ENCODE measurements at places on chromosomes 5 and 9.

- no peak for DNase-seq
Measured at GRCh38 chr9:94952565-94953373, 226.3 kb downstream of the AOPEP start.

- no peak for DNase-seq
Measured at GRCh38 chr5:121445511-121445910, 406.2 kb upstream of the FTMT start.

DNA sequence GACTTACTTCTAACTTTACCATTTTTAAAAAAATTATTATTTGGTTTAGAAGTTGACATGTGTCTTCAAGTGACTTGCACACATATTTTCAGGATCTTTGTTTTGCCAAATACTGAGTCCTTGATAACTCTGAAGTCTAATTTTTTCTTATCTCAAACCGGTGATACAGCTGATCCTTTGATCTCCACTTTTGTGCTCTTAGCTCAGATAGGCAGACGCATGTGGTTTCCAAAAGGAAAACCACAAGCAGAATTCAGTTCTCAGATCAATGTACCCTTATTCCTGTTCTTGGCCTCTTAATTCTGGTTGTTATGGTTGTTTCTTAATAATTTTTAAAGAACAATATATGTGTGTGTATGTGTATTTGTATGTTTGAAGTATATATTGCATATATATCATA, 238.3 kb upstream of the EDIL3 start:
- no peak for DNase-seq

- no peak for DNase-seq
Measured at GRCh38 chr9:1217076-1217475, 166.9 kb downstream of the DMRT2 start.

GRCh38 chr9:38309324-38310195, 82.9 kb upstream of the ALDH1B1 start:
- no peak for DNase-seq

DNA sequence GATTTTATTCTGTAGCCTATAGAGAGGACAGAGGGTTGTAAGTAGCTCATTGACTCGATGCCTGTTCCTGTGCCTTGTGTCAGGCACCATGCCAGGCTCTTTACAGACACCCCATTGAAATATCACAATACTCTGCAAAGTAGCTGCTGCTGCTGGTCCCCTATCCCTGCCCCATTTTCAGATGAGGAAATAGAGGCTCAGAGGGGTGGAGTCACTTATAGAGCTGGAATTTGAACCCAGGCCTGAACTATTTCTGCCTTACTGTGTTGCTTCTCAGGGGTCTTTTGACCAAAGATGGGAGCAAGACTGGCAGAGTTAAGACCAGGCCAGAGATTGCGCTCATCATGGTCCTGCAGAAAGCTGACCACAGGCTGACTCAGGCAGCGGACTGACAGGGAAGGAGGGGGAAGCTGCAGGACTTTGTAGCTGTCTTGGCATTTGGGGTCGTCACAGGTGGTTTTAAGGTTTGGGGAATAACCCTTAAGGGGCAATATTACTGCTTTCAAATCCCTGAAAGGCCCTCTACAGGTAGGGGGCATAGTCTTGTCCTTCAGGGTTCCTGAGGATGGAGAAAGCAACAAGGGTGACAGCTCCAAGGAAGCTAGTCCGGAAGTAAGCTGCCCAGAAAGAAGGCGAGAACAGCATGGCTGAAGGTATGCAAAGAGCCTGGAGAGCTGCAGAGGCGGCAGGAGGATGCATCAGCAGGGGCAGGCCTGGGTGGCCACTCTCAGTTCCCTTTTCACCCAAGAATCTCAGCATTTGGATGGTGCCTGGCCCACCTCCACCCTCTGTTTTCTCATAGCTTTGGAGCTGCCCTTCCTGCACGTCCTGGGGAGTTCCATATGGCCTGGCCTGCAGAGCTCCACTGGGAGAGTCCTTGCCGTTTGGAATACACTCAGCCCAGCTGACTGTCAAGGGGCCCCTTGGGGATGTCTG, 18.3 kb upstream of the NDST1 start:
- no peak for DNase-seq

DNA sequence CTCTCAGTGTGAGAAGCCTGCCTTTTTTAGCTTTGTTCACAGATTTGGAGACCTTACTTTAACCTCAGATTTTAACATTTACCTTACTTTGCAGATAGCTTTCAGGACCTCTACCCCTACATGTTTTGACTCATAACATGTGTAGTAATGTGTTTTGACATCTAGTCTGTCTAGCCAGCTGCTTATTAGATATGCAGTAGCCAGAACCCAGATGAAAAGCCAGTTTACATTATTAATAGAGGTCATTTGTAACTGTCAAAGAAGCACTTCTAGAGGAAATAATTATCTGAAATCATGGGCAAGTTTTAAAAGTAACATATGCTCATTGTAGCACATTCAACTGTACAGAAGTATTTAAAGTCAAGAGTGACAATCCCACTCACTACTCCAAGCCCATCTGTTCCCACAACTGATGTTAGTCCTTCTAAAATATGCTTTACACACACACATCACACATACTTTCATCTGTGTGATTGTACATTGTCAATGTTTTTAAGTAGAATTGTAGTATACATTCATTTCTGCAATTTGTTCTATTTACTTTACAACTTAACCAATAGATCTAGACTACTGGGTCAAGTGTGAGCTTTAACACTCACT, 71.8 kb upstream of the NIPAL4 start:
- no peak for DNase-seq

GRCh38 chr9:116942593-116943061, 255.5 kb downstream of the TRIM32 start:
- DNase-seq = no peak

GRCh38 chr5:74336297-74336696, 304.2 kb downstream of the ENC1 start:
- DNase-seq = no peak

DNA sequence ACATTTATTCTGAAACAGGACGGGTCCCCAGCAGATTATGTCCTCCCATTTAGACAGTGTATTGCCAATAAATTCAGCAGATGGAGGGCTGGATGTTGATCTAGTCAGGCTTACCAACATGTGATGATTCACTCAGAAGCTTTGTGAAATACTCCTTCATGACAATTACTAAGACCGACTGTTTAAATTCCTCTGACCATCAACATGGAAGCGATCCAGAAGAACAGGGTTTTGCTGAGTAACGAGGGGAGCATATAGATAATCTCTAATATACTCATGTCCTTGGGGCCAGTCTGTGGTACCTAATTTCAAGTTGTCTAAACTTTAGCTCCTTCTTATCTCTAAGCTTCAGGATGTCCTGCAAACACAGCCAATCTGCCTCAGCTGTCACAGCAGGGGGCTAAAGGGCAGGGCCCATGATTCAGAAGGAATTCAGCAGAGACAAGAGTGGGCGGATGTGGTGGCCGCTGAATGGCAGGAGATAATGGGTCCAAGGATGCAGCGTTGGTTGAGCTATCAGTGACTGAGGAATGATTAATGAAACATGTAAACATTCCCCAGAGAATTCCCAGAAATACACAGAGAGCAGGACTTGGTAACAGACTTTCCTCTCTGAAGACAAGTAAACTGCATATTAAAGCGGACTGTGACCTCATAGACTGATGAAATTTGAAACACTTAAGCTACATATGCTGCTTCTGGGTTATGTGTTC, 109.4 kb downstream of the ANKRD55 start:
- peak; percentile 55 for DNase-seq

GRCh38 chr9:134661791-134662142, 20.2 kb downstream of the COL5A1 start:
- DNase-seq = no peak

DNA sequence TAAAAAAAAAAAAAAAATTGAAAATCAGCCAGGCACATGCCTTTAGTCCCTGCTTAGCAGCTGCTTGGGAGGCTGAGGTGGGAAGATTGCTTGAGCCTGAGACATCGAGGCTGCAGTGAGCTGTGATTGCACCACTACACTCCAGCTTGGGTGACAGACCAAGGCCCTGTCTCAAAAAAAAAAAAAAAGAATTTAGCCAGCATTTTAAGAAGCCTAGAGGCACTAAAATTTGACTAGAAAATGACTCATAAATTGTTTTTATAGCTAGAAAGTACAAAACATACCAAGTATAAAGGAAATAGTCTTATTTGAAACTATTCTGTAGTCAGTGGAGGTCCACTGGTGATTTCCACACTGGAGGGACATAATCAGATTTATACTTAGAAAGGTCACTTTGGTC, 17.5 kb downstream of the LRRC70 start:
- DNase-seq = no peak

DNA sequence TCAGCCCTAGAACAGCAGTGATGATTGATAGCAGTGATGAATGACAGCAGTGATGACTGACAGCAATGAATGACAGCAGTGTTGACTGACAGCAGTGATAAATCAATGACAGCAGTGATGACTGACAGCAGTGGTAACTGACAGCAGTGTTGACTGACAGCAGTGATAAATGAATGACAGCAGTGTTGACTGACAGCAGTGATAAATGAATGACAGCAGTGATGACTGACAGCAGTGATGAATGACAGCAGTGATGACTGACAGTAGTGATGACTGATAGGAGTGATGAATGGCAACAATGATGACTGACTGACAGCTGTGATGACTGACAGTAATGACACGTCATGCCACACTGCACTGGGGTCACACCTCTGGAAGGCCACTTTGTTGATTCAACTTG, 106.8 kb downstream of the ENTREP1 start:
- no peak for DNase-seq

All from GOT3 (cell line).